ENCODE measurements at places on chromosomes 1 and 21. TPM values are rescaled to one million over a fixed set of nuclear protein-coding genes. Genes with fewer than 3 reads are reported as not detected.

PKP1 gene
- total RNA-seq: not detected

TSPEAR gene
- total RNA-seq: not detected

OPTC gene
- not detected for total RNA-seq

- no peaks in the 10 kb centered on the region for H3K4me1 ChIP-seq
- no peaks in the 10 kb centered on the region for H3K36me3 ChIP-seq
- H3K4me3 ChIP-seq: no peak overlapping the region
- no peak for DNase-seq
These were observed 847 bp downstream of the ADORA1 start for GRCh38 chr1:203128431-203128715.

DNA sequence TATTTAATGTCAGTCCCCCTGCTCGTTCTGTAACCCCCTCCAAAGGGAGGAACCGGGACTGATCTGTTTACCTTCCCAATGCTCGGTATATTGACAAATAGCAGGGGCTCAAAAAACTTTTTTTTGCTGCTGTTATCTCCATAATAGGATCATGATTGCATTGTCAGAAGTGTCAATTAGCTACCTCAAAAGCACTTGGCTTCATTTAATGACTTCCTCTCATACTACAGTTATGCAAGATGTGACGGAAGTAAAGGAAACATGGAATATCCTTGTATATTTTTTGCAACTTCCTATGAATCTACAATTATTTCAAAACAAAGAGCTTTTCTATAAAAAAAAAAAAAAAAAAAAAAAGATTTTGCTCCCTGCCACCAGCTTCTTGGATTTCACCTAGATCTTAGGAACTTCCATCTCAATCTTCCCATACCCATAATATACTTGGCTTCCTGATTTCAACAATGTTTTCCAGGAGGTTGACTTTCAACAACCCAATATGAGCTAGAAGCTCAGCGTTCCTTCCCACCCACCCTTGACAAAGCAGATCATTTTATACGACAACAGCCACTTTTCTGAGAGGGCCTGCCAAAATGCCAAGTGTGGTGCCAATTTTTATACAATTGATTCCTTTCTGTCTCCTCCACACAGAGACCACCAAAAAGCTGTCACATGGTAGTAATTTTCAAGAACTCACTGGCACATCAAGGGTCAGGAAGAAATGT, 71.7 kb downstream of the SETD4 start:
- H3K4me1 ChIP-seq: no peaks in the 10 kb centered on the region
- no peaks in the 10 kb centered on the region for H3K36me3 ChIP-seq
- H3K27ac ChIP-seq: no peak overlapping the region
- DNase-seq: no peak
- H3K27me3 ChIP-seq: peaks cover 2% of the 10 kb centered on the region

DNA sequence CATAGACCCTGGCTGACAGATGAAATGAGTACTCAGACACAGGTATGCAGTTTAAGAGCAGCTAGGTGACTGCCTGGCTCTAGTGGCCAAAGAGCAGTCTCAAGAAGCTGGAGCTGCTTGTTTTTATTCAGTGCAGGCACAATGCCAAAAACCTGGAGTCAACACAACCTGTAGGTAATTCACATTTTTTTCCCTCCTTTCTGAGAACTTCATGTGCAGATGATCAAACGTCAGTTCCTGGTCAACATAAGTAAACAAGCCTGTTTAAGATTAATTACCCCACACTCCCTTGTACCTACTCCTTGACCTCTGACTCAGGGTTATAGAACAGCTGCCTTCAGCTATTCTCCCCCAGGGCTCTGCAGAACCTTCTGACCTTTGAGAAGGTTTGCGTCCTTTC, 17.3 kb upstream of the ACADM start:
- H3K4me1 ChIP-seq: no peaks in the 10 kb centered on the region
- H3K27me3 ChIP-seq: peaks cover 6% of the 10 kb centered on the region
- H3K36me3 ChIP-seq: no peaks in the 10 kb centered on the region
- DNase-seq: no peak
- H3K27ac ChIP-seq: no peak overlapping the region

SCNM1 gene
- total RNA-seq: 51.0 TPM

GRCh38 chr1:198153103-198153502, 3.7 kb upstream of the NEK7 start:
- peaks cover 8% of the 10 kb centered on the region for H3K4me1 ChIP-seq
- DNase-seq: no peak
- H3K36me3 ChIP-seq: no peaks in the 10 kb centered on the region
- H3K27me3 ChIP-seq: no peaks in the 10 kb centered on the region
- H3K27ac ChIP-seq: no peak overlapping the region

GRCh38 chr1:198234520-198235251, 77.9 kb downstream of the NEK7 start:
- no peaks in the 10 kb centered on the region for H3K27me3 ChIP-seq
- DNase-seq: no peak
- H3K27ac ChIP-seq: no peak overlapping the region

- DNase-seq: no peak
- H3K4me1 ChIP-seq: peaks cover 38% of the 10 kb centered on the region
- H3K36me3 ChIP-seq: peaks cover 3% of the 10 kb centered on the region
- no peaks in the 10 kb centered on the region for H3K27me3 ChIP-seq
- H3K27ac ChIP-seq: peak overlapping the region; percentile 33
- H3K4me3 ChIP-seq: peak overlapping the region; percentile 72
These were observed 510 bp upstream of the UBIAD1 start for GRCh38 chr1:11272544-11272831.

OR6K3 gene
- total RNA-seq: not detected

GRCh38 chr21:33975548-33976081, 60.0 kb upstream of the ATP5PO start:
- H3K27ac ChIP-seq: peak overlapping the region; percentile 75
- H3K4me1 ChIP-seq: peaks cover 30% of the 10 kb centered on the region
- DNase-seq: peak; percentile 84
- peaks cover 6% of the 10 kb centered on the region for H3K36me3 ChIP-seq
- no peaks in the 10 kb centered on the region for H3K27me3 ChIP-seq
- peak overlapping the region; percentile 45 for H3K4me3 ChIP-seq

DNA sequence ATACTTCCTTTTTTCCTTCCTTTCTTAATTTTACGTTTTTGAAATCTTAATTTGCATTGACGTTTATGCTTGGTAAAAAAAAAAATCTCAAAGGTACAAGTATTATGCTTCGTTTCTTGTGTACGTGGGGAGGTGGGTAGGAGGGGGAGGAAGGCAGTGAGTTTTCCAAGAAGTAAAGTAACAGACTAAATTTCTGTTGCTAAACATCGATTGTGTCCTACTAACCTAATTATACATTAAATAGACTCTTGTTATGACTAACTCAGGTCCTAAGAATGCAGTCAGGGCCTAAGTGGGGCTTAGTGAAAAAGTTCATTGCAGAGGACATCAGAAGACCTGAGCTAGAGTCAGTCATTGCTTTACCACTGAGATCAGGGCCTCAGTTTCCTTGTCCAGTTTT, 17.5 kb downstream of the NEK7 start:
- peak; percentile 17 for DNase-seq
- no peaks in the 10 kb centered on the region for H3K36me3 ChIP-seq
- no peaks in the 10 kb centered on the region for H3K27me3 ChIP-seq
- H3K4me3 ChIP-seq: peak overlapping the region; percentile 63
- peaks cover 84% of the 10 kb centered on the region for H3K4me1 ChIP-seq

DNA sequence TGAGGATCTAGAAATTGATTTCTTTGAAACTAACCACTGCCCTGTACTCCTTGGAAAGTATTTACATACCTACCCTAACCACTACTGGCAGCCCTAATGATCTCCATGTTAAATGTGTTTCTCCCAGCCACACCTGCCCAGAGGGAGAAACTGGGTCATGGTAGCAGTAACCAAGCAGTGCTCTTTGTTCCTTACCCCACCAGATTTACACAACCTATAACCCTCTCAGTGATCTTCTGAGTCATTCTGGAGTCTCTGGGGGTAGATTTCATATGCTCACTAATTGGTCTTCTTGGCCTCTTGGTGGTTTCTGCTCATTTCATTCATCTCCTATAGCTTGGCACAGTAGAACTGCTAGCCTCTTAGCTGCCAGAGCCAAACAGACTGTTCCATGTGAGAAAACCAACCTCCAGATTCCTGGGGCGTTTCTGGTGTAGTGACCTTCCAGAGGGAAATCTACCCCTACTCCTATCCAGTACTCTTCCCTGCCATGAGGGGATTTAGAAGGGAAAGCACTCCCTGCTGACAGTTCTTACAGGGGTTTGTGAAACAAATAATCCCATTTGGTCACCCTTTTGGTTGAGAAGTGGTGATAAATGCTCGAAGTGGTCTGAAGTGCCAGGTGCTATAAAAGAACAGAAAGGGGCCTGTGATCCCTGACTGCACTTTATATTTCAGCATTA, 36.2 kb upstream of the LRIG2 start:
- H3K27me3 ChIP-seq: no peaks in the 10 kb centered on the region
- H3K4me3 ChIP-seq: no peak overlapping the region
- DNase-seq: no peak
- H3K36me3 ChIP-seq: no peaks in the 10 kb centered on the region

DNA sequence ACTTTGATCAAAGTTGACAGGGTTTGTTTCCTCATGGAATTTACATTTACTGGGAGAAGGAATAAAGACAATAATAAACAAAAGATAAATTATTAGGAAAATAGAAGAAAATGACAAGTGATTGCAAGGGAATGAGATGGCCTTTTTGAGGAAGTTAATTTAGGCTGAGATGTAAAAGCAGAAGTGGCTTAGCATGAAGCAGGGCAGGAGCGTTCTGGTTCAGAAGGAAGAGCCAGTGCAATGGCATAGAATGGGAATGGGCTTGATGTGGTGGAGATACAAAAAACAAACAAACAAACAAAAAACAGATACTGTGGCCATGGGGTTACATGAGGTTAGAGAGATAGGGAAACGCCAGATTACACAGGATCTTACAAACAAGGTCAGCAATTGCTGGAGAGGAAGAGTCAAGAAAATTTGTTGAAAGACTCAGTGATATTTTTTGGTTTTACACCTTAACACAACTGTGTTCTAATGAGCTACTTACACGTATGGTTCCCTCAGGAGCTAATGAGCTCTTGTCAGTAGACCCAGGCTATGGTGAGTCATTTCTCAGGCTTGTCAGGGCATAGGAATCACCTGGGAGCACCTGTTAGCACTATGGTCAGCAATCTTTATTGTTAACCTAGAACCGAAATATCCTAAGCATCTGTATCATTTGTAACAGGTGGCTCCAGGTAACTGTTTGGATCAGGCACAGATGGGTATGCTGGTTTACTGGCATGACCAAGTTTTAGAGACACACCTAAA, 8.7 kb upstream of the CADM3 start:
- H3K36me3 ChIP-seq: no peaks in the 10 kb centered on the region
- DNase-seq: no peak
- H3K27ac ChIP-seq: no peak overlapping the region
- H3K4me1 ChIP-seq: no peaks in the 10 kb centered on the region

- H3K4me1 ChIP-seq: no peaks in the 10 kb centered on the region
- H3K27me3 ChIP-seq: no peaks in the 10 kb centered on the region
- no peak overlapping the region for H3K4me3 ChIP-seq
- no peak overlapping the region for H3K27ac ChIP-seq
- no peak for DNase-seq
- H3K36me3 ChIP-seq: no peaks in the 10 kb centered on the region
These were observed 6.3 kb upstream of the PLD5 start for GRCh38 chr1:242530761-242531160.

GRCh38 chr1:157955857-157956256, 37.6 kb upstream of the KIRREL1 start:
- H3K4me3 ChIP-seq: no peak overlapping the region
- H3K27ac ChIP-seq: no peak overlapping the region
- DNase-seq: no peak
- peaks cover 1% of the 10 kb centered on the region for H3K27me3 ChIP-seq
- no peaks in the 10 kb centered on the region for H3K4me1 ChIP-seq
- H3K36me3 ChIP-seq: no peaks in the 10 kb centered on the region

FOXO6 gene
- 0.91 TPM for total RNA-seq

PDIK1L gene
- total RNA-seq: 11.1 TPM

Measured in CD4-positive, CD25-positive, alpha-beta regulatory T cell (primary cell).